Bladder microvascular endothelial cell (primary cell): ENCODE measurements at places on chromosomes 5 and 9. TPM values are rescaled to one million over a fixed set of nuclear protein-coding genes. Genes with fewer than 3 reads are reported as not detected.

Gene ORM2
- total RNA-seq, result not detected in 2 replicates

Gene SPATA31A3
- not detected in 2 replicates for total RNA-seq

Gene SLC34A3
- not detected in 2 replicates for total RNA-seq

Gene AQP3
- total RNA-seq, result 0.57 and 1.3 TPM in 2 replicates

Gene PRRX2
- 0.16 TPM in 1 of 2 replicates, not detected in the other for total RNA-seq

Gene MIER3
- 9.4 and 18.8 TPM in 2 replicates for total RNA-seq

Gene GRM6
- not detected in 2 replicates for total RNA-seq

Gene BTNL8
- not detected in 2 replicates for total RNA-seq

Gene ENTPD2
- total RNA-seq, result under 0.01 TPM in 1 of 2 replicates, not detected in the other

Gene KCNMB1
- under 0.01 TPM in 1 of 2 replicates, not detected in the other for total RNA-seq

Gene SAXO1
- total RNA-seq, result under 0.01 TPM in 1 of 2 replicates, not detected in the other

Gene PDCD1LG2
- total RNA-seq, result 4.9 and 7.0 TPM in 2 replicates

Gene C9orf50
- under 0.01 TPM in 1 of 2 replicates, not detected in the other for total RNA-seq

Gene SLC45A2
- total RNA-seq, result not detected in 2 replicates

Gene DNAJB5
- total RNA-seq, result 3.1 and 4.8 TPM in 2 replicates

Gene FOXD4L5
- under 0.01 and 0.06 TPM in 2 replicates for total RNA-seq

Gene DNAI1
- not detected in 2 replicates for total RNA-seq

Gene MAP1B
- total RNA-seq, result 35.5 and 103 TPM in 2 replicates

Gene JAKMIP2
- total RNA-seq, result under 0.01 TPM in 1 of 2 replicates, not detected in the other

Gene COL5A1
- total RNA-seq, result 7.4 and 10.8 TPM in 2 replicates

Gene PRXL2C
- 15.0 and 20.6 TPM in 2 replicates for total RNA-seq

Gene C1QTNF3
- total RNA-seq, result 0.65 and 1.4 TPM in 2 replicates

Gene C9orf72
- total RNA-seq, result 5.5 and 12.4 TPM in 2 replicates

Gene SLC6A3
- not detected in 2 replicates for total RNA-seq

Gene AIF1L
- total RNA-seq, result 17.4 and 44.0 TPM in 2 replicates
